ENCODE measurements at places on chromosomes 7 and 10.
A peak's percentile ranks its signal among the peaks of the same experiment; 100 is the strongest.

- DNase-seq, result peak; percentile 64
Measured at GRCh38 chr10:31927884-31928548, 615 bp downstream of the ARHGAP12 start.

GRCh38 chr7:151152643-151153513 is 14.6 kb downstream of the GBX1 start:
- DNase-seq, result no peak

DNA sequence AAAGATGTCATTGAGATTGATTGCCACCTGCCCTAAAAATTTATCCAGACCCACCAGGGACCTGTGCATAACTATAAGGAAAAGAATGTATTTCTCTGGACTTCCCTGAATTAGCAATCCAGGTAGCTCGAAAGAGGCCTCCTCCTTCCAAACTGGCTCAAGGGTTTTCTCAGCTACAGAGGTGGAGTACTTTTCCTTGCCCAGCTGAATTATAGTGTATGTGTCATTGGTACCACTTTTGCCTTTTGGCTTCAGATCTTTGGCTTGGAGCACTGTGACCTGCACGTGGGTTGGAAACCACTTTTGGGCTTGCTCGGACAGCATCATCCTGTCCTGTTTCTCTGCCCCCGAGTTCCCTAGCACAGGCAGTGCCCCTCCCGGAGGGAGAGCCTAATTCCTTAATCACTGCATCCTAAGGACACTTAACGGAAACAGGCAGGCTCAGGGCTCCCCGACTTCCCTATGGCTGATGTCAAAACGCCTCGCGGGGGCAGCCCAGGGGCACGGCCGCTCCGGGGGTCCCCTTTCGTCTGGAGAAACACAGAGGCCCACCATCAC is 825 bp downstream of the RAB11FIP2 start:
- DNase-seq, result peak; percentile 5

- DNase-seq, result no peak
Measured at GRCh38 chr7:133434246-133434865, 181.5 kb downstream of the EXOC4 start.

DNA sequence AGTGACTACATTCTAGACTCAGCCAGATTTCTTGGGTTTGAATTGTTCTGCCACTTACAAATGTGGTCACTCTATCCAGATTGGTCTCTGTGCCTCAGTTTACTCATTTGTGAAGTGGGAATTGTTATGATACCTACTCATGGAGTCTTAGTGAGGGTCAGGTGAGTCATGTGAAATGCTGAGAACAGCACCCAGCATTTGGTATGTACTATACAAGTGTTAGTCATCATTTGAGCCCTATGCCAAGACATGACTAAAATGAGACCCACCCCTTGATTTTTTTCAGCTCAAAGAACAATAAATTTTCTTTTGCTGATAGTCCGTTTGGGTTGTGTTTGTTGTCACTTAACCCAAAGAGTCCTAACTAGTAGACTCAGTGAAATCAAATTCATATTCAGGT is 92.8 kb downstream of the CHN2 start:
- DNase-seq, result no peak

DNA sequence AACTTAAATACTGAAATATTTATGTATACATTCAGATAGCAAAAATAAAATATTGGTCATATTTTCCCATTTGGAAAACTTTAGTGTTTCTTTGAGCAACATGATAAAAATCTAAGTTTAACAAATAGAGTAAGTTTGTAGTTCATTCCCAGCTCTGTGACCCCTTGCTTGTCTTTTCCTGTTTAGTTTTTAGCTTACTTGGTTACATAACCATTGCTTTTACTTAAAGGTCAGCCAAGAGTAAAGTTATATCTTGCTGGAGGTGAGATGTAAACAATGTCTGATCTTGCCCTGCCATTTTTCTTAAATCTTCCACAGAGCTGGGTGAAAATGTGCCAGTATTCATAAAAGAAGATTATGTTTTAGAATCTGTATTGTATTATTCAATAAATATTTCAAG is 46.7 kb upstream of the MDFIC start:
- DNase-seq, result no peak

DNA sequence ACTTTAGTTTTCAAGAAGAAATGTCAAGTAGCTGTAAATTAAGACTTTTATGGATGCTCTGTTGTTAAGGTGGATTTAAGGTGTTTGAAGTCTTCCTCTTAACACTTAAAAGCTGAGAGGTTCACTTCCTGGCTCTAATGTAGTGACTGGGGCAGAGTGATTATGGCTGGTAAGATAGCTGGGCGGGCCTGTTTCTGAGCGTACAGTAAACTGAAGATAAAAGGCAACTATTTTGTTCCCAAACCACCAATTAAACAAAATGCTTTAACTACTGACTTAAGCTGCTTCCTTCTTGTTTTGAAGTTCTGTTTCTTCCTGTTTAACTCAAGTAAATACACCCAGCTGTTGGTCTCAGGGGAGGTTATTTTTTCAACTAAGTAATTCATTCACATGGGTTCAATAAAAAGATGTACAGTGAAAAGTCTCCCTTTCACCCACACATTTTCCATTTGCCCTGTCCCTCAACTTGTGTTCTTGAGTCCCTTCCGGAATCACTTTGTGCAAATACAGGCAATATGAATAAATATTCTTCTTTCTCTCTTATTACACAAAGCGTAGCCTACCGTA is 19.3 kb downstream of the VWA2 start:
- no peak for DNase-seq

DNA sequence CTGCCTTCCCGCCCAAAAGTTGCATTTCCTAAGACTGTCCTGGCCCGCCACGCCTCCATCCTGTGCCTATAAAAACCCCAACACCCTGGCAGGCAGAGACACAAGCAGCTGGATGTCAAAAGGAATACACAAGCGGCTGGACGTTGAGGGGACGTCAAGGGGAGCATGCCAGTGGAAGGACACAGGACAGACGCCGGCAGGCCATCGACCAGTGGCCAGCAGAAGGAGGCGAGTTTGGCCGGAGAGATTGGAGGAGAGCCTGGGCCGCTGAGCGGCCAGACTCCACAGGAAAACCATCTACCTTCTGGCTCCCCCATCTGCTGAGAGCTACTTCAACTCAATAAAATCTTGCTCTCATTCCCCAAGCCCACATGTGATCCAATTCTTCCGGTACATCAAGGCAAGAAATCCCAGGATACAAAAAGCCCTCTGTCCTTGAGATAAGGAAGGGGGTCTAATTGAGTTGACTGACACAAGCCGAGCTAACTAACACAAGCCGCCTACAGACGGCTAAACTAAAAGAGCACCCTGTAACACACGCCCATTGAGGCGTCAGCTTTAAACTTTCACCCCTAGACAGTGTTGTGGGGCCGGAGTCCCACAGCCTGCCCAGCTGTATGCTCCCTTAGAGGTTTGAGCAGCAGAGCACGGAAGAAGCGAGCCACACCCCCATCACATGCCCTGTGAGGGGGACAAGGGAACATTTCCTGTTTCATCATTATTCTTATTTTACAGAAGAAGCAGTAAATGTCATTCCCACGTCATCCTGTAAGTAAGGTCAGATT is 150.3 kb upstream of the PHYHIPL start:
- DNase-seq, result no peak

- no peak for DNase-seq
Measured at GRCh38 chr10:87066178-87066577, 28.5 kb downstream of the GLUD1 start.

DNA sequence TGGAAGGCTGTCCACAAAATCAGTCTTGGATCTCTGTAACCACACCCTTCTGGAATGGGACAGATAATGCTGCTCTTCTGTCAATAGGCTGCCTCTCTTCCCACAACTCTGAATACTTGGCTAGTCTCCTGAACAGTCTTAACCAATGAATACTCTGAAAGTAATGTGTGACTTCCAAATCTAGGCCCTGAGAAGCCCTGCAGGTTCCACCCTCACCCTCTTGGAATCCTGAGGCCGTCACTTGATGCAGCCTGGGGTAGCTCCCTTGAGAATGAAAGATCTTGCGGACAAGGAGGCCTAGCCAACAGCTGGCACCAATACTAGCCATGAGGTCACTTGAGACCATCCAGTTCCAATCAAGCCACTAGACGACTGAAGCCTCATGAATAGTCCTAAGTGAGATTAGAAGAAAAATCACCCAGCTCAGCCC is 109.2 kb downstream of the ARHGAP12 start:
- DNase-seq, result no peak

GRCh38 chr10:126376956-126377355 is 11.3 kb downstream of the ADAM12 start:
- DNase-seq, result no peak

DNA sequence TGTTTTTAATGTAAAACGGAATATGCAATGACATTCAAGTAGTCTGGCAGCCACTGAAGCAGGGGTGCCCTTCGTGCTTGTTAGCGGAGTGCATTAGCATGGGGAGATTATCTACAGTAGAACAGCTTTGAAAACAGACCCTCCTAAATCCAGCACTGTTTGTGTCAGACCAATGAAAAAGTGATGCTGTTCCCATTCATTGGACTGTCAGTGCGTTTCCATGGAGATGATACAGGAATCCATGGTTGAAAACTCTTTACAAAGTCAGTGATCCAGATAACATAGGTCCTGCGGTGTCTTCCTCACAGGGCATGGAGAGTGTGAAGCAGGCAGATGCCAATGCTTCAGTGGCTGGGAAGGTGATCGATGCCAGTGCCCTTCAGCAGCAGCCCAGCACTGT is 73.6 kb downstream of the ITGB8 start:
- no peak for DNase-seq

GRCh38 chr7:94067506-94067905 is 63.4 kb upstream of the BET1 start:
- no peak for DNase-seq

- no peak for DNase-seq
Measured at GRCh38 chr7:15720849-15721471, 34.5 kb upstream of the MEOX2 start.

- no peak for DNase-seq
Measured at GRCh38 chr7:148242294-148242821, 348.2 kb upstream of the C7orf33 start.

- DNase-seq, result no peak
Measured at GRCh38 chr10:70320751-70321150, 36.9 kb upstream of the NPFFR1 start.

DNA sequence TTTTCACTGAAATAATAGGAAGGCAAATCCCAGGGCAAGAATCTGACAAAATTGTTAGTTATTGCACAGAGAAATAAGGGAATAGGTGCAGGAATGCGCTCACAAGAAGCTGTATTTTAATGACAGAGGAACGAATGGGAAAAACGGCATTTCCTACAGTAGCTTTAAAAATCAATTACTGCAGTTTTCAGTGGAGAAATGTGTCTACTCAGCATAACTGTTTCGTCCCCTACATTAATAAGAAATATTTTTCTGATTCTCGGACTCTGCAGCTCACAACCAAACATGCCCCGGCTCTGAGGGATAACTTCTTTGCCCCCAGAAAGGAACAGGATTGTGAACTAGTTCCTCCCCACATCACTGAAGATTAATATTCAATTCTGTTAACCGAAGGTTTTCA is 44.9 kb upstream of the TCERG1L start:
- no peak for DNase-seq

- DNase-seq, result no peak
Measured at GRCh38 chr10:78571286-78571685, 497.5 kb upstream of the ZMIZ1 start.

DNA sequence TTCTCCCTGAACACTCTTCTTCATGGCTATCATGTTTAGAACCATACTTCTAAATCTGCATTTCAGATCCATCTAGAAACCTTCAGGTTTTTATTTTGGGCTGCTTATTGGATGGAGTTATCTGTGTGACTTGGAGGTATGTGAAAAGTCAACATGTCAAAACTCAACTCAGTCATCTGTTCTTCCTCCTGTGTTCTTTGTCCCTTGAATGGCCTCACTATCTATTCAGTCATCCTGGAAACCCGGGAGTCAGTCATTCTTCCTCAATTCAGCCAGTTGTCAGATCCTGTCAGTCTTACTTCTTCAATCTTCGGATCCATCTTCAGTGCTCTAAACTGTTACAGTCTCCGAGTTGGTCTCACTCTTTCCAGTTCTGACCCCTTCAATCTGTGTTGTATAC is 52.2 kb downstream of the VKORC1L1 start:
- no peak for DNase-seq

DNA sequence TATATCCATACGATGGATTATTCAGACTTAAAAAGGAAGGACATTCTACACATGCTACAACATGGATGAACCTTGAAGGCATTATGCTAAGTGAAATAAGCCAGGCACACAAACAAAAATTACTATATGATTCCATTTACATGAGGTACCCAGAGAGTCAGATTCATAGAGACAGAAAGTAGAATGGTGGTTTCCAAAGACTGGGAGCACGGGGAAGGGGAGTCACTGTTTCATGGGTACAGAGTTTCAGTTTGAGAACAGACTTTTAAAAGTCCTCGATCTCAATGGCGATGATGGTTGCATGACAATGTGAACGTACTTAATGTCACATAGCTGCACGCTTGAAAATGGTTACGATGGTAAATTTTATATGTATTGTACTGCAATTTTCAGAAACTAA is 39.3 kb downstream of the NUDCD3 start:
- no peak for DNase-seq

- no peak for DNase-seq
Measured at GRCh38 chr7:96033009-96033598, 260.8 kb downstream of the DYNC1I1 start.

DNA sequence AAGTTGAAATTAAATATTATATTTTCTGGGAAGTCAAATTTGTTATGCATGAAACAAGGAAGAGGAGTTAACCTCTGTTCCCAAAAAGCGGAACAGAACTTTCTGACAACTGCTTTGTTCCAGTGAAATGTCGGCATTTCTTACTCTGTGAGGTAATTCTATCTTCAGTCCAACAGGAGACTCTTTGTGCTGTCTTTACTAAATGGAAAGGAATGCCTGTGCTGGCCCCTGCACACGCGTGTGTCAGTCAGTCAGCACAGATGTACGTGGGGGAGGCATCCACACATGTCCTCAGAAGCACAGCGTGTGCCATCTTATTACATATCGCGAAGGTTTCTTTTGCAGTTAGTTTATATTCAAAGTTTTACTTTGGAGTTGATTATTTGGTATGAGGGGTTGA is 37.5 kb downstream of the NET1 start:
- DNase-seq, result no peak

GRCh38 chr10:95815133-95815532 is 59.2 kb downstream of the ENTPD1 start:
- DNase-seq, result no peak

DNA sequence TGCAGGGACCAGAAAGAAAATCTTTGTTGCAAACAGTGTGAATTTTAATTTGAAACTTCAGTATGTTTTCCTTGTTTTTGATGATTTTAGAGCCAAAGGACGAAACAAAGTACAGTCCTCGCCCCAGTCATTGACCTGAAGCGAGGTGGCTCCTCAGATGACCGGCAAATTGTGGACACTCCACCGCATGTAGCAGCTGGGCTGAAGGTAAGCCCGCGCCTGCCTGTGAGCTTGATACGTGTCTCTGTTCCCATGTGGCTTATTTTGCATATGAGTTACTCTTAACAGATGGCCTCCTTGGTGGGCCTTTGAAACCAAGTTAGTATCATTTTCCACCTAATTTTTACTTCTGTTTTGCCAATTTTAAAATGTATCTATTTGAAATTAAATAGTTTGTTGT is 12.3 kb downstream of the RBM17 start:
- no peak for DNase-seq

DNA sequence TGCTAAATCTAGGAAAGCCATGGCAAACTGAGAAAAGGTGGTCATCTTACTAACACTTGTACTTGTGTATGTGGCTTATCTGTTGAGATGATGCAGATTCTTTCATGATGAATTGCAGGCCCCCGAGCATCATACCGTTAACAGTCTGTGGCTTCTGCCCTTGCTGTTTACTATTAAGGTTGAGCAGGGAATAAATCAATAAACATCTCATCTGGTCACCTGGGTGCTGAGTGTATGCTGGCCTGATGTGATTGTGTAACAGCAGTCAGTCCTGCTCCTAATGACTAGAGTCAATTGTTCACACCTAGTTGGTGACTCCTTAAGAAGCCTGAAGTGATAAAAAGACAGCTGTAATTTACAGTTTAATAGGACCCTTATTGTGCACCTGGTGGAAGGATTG is 8.3 kb upstream of the GNAT3 start:
- no peak for DNase-seq
